ENCODE measurements at places on chromosomes 13 and 19.

- no peak for DNase-seq
Observed at GRCh38 chr13:95647321-95647720, 2.8 kb upstream of the DZIP1 start.

DNA sequence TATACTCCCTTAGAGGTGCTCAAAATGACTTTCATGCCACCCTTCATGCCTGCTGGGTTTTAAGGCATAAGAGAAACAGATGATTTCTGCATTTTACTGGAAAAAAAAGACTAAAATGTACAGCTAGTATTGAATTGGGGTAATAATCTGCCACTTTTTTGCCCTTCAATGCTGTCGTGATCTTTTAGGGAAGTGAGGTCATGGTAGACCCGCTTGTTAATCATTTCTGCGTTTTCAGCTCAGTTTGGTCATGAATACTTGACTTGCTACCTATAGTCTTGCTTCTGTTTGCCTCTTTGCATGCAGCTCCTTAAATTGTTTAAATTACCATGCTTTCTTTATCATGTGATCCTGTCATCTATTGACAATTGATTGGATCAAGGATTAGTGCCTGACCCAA is 90.4 kb downstream of the PCCA start:
- DNase-seq: no peak

GRCh38 chr19:49957262-49957915 is 3.6 kb downstream of the SIGLEC11 start:
- no peak for DNase-seq

GRCh38 chr13:57128909-57129308 is 11.8 kb upstream of the PRR20A start:
- no peak for DNase-seq

- no peak for DNase-seq
Observed at GRCh38 chr13:110486061-110486715, 75.3 kb downstream of the RAB20 start.

GRCh38 chr19:47186446-47187334 is 44.3 kb downstream of the BBC3 start:
- no peak for DNase-seq

DNA sequence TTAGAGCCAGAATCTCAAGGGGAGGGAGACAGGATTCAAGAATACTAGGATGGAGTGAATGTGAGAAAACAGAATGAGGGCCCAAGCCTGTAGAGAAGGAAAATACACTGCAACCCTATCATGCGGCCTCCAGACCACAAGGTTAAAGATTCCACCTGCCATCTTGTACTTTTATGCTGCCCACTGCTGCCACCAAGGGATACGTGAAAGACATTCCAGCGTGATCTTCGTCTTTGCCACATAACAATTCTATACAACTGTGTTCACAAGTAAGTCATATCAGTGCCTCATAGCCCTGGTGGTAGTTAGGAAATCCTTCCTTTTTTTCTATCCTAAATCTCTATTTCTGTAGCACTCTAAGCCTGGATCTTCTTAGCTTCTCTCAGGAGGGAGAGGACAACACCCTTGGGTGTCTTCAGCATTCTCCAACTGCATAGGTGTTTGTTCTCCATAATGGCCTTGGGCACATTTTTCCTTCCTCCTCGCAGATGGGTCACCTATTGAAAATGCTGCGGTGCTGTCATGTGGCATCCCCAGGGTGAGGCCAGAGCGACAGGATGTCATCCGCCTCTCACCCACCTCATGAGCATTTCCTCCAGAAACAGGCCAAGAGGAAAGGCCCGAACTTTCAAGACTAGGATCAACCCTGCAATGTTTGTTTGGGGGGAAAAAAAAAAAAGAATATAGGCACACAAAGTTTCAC is 13.6 kb downstream of the TPT1 start:
- DNase-seq: no peak

- no peak for DNase-seq
Observed at GRCh38 chr19:21581646-21582240, 76.3 kb downstream of the ZNF429 start.
